Activated T-cell treated with anti-CD3 and anti-CD28 coated beads for 4 hours (primary cell): ENCODE measurements at places on chromosomes 16 and 17.

GRCh38 chr17:56175299-56175955, 22.2 kb downstream of the ANKFN1 start:
- DNase-seq = no peak

- no peak for DNase-seq
These were observed 35.3 kb downstream of the ADGRG5 start for GRCh38 chr16:57577691-57578224.

GRCh38 chr16:24046442-24046841, 209.7 kb upstream of the CACNG3 start:
- DNase-seq = no peak

GRCh38 chr17:42695500-42695899, 13.2 kb downstream of the CNTNAP1 start:
- DNase-seq = no peak
